CD4-positive, alpha-beta T cell treated with Interleukin-1 beta for 1 hour (primary cell): ENCODE measurements at places on chromosomes 3 and 15.
A peak's percentile ranks its signal among the peaks of the same experiment; 100 is the strongest.

DNA sequence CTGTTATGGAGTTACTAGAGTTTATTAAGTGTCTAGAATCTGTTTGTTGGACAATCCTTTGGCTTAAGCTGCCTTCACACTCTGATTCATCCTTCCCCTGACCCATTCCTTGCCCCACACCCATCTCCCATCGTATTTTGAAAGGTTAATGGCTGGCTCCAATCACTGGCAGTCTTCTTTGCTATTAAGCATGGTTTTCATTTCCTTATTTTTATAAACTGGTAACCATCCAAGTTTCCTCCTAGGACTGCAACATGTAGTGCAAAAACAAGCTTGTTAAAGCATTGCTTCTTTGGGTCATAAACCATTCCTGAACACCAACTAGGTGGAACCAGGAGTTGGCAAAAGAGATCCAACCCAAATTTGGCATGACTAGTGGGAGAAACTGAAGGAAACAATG lies 148.4 kb downstream of the DTWD1 start:
- DNase-seq = no peak

DNA sequence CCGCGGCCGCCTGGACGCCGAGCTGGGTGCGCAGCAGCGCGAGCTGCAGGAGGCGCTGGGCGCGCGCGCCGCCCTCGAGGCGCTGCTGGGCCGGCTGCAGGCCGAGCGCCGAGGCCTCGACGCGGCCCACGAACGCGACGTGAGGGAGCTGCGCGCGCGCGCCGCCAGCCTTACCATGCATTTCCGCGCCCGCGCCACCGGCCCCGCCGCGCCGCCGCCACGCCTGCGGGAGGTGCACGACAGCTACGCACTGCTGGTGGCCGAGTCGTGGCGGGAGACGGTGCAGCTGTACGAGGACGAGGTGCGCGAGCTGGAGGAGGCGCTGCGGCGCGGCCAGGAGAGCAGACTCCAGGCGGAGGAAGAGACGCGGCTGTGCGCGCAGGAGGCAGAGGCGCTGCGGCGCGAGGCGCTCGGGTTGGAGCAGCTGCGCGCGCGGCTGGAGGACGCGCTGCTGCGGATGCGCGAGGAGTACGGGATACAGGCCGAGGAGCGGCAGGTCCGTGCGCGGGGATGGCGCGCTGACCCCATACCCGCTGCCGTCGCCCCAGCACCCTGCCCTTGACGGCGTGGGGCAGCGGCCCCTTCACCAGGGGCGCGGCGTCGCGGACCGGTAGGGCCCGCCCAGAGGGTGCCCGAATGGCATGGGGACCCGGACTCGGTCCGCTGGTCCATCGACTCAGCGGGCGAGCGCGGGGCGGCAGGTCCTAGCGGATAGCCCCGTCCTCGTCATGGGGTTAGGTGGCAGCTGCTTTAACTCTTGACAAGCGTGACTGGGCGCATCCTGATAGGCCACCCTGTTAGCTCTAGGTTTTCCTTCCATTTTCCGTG lies 848 bp downstream of the SYNM start:
- peak; percentile 9 for DNase-seq

DNA sequence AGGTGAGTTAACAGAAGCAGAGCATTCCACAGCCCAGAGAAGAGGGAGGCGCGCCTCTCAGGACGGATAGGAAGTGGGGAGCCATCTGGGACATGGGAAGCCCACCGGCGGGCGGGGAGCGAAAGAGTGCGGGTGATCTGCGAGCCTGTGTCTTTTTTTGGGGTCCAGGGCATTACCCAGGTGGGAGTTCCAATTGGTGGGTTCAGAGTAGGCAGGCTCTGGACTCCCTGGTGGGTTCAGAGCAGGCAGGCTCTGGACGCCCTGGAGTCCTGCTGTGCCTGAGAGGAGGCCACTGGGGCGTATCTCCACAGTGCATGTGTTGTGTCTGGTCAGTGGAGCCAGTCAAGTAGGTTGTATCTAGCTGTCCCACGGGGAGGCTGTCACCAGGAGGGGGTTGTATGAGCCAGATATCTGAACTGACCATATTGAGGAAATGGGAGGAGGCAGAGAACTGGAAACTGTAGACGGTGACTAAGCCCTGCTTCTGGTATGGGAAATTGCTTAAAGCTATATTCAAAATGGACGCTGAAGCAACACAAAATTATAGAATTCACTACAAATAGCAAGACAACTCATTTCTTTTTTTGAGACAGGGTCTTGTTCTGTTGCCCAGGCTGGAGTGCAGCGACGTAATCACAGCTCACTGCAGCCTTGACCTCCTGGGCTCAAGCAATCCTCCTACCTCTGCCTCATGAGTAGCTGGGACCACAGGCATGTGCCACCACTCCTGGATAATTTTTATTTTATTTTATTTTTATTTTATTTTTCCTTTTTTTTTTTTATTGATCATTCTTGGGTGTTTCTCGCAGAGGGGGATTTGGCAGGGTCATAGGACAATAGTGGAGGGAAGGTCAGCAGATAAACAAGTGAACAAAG lies 34.5 kb upstream of the CHST2 start:
- DNase-seq = no peak

GRCh38 chr3:184645336-184645735 lies 66.5 kb downstream of the MAGEF1 start:
- no peak for DNase-seq

DNA sequence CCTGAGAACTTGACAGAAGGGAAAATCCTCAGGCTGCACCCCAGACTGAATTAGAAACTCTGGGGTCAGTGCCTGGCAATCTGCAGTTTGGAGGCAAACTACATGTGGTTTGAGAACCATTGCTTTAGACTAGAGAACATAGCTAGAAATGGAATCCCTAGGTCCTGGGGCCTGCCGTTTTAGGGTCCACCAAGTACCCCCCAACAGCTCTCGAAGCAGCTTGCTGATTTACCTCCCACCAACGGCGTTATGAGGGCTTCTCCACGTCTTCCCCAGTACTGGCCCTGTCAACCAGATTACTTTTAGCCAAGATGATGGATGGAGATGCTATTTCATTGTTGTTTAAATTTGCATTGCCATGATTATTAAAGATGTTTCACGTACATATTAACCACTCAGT lies 272.5 kb downstream of the XXYLT1 start:
- DNase-seq = no peak

DNA sequence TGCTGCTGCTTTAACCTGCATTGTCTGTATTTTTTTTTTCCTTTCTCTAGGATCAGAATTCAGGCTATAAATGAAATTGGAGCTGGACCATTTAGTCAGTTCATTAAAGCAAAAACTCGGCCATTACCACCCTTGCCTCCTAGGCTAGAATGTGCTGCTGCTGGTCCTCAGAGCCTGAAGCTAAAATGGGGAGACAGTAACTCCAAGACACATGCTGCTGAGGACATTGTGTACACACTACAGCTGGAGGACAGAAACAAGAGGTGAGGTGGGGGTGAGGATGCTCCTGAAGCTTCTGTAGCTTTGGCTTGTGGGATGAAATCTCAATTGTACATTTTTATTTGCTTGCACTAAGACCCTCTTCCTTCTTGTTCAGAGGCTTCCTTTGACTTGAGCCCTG lies 85.7 kb downstream of the GHSR start:
- no peak for DNase-seq

GRCh38 chr3:31533169-31534064 lies 692 bp downstream of the STT3B start:
- DNase-seq = peak; percentile 56

GRCh38 chr3:134242649-134243617 lies 7.7 kb downstream of the RYK start:
- no peak for DNase-seq

- DNase-seq = no peak
These were observed 104.9 kb upstream of the FLNB start for GRCh38 chr3:57903124-57903890.

- no peak for DNase-seq
These were observed 800.8 kb downstream of the TUSC7 start for GRCh38 chr3:117510396-117510795.
